ENCODE measurements at places on chromosomes 2 and 18. TPM values are rescaled to one million over a fixed set of nuclear protein-coding genes. Genes with fewer than 3 reads are reported as not detected.
A peak's percentile ranks its signal among the peaks of the same experiment; 100 is the strongest.

GRCh38 chr2:184558713-184559464, 39.4 kb upstream of the ZNF804A start:
- peak; percentile 11 for DNase-seq

GRCh38 chr18:77068321-77069312, 64.0 kb downstream of the MBP start:
- no peak for DNase-seq

DNA sequence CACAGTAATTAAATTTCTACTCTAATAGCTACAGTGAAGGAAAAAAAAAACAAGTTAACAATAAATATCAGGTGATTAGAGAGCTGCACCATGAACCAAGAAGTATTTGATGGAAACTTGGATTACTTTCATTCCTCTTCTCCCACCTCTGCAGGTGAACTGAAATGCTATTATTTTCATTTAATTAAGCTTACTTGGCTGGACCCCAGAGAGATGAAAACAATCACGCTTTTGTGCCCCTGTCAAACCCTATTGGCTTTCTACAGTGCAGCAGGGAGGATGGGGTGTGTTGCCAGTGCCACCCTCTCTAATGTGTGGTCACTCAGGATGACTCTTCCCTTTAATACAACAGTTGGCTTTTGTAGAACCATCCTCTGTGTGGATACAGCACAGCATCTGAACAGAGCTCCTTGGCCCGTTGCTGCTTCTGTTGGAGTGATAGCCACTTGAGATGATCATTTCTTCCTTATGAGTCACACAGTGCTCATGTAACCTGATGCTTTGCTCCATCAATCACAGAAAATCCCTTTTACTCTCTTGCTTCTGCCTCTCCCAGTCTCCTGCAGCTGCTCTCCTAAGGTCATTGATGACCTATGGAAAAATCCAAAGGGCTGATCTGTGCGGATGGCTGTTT, 5.5 kb upstream of the ARL4C start:
- peak; percentile 97 for DNase-seq

Gene SPP2
- not detected for total RNA-seq

DNA sequence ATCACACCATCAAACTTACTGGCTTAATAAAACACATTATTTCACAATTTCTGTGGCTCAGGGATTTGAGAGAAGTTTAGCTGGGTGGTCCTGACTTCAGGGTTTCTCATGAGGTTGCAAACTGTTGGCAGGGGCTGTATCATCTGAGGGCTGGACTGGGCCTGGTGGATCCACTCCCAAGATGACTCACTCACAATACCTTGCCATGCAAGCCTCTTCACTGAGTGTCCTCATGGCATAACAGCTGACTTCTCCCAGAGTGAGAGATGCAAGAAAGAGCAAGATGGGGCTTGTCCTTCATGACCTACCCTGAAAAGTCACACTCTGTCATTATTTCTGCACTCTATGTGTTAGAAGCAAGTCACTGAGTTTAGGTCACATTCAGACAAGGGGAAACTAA, 73.8 kb downstream of the AQP4 start:
- DNase-seq, result no peak

- DNase-seq, result no peak
Measured at GRCh38 chr2:177270531-177270930, 6.0 kb upstream of the NFE2L2 start.

Gene KCNK3
- 0.05 TPM for total RNA-seq

Gene C2orf66
- 0.26 TPM for total RNA-seq

DNA sequence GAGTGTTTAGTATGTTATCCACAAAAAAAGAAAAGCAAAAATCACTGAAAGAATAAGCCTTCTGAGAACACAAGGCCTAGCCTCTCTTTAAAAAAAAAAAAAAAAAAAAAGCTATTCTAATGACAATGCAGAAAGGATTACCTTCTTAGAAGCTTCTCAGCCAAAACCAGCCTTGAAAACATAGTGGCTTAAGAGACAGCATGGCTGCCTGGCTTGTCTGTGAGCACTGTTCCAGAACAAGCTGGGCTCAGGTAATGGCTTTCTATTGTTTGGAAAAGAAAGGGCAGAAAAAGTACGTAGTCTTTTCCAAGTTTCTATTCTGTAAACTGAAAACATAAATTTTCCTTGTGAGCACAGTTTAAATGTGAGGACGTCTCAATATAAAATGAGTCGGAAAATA, 119.5 kb downstream of the MAP3K20 start:
- no peak for DNase-seq

GRCh38 chr2:207561386-207562080, 31.8 kb downstream of the CREB1 start:
- no peak for DNase-seq

Gene CASP10
- 3.2 TPM for total RNA-seq

GRCh38 chr2:203578759-203579643, 43.9 kb upstream of the RAPH1 start:
- DNase-seq, result peak; percentile 59

Gene OTOF
- total RNA-seq, result 2.1 TPM

Gene LYPD6
- total RNA-seq, result 40.4 TPM

Gene ECEL1
- total RNA-seq, result not detected

- DNase-seq, result peak; percentile 21
Measured at GRCh38 chr18:32730620-32731091, 42.2 kb downstream of the KLHL14 start.

GRCh38 chr2:168255866-168256265, 8.5 kb upstream of the STK39 start:
- no peak for DNase-seq

GRCh38 chr2:120440521-120441350, 94.8 kb downstream of the INHBB start:
- DNase-seq, result no peak

- DNase-seq, result no peak
Measured at GRCh38 chr18:60649107-60649506, 276.5 kb upstream of the MC4R start.

Gene C2orf68
- total RNA-seq, result 27.2 TPM

GRCh38 chr18:31876707-31877106, 66.2 kb downstream of the TRAPPC8 start:
- no peak for DNase-seq

- DNase-seq, result no peak
Measured at GRCh38 chr2:7004636-7005035, 87.4 kb downstream of the RNF144A start.

DNA sequence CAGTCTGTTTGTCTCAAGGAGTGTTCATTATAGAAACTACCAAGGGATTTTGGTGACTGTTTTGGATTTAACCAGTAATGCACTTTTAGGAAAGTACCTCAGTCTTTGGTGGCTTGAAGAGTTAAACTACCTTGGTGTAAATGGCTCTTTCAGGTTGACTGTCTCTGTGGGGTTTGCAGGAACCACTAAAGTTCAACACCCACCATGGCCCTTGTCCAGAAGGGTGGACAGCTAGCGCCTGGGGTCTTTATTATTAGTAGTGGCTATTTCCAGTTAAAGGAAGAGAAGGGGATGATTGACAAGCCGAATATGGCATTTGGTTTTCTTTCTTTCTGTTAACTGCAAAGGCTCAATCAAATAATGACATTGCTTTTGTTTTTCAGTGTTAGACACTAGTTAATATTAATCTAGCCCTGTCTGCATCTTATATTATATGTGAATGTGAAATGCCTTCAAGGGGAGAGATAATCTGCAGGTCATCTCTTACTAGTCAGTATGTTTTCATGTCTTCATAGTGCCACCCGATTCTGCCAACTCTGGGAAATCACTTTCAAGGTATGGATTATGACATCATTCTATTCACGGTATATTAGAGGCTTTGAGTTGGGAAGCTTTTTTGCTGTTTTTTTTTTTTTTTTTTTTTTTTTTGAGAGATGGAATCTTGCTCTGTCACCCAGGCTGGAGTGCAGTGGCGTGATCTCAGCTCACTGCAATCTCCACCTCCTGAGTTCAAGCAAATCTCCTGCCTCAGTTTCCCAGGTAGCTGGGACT, 56.4 kb downstream of the MAP4K4 start:
- DNase-seq, result no peak

Gene CRYGC
- total RNA-seq, result not detected

Gene PHLPP1
- total RNA-seq, result 6.4 TPM

DNA sequence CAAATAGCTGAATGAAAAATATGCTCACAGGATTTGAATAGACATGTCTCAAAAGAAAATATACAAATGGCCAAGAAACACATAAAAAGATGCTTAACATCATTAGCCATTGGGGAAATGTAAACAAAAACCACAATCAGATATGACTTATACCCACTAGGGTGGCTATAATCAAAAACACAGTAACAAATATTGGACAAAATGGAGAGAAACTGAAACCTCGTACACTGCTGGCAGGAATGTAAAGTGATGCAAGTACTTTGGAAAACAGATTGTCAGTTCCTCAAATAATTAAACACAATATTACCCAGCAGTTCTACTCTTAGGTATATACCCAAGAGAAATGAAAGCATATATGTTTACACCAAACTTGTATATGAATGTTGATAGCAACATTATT, 213.0 kb downstream of the PHLPP1 start:
- DNase-seq, result no peak

Gene ASXL2
- 9.6 TPM for total RNA-seq

Gene MOGAT1
- not detected for total RNA-seq

Gene SP9
- 0.74 TPM for total RNA-seq

GRCh38 chr2:202790676-202791075, 80.9 kb downstream of the ICA1L start:
- DNase-seq, result peak; percentile 9

DNA sequence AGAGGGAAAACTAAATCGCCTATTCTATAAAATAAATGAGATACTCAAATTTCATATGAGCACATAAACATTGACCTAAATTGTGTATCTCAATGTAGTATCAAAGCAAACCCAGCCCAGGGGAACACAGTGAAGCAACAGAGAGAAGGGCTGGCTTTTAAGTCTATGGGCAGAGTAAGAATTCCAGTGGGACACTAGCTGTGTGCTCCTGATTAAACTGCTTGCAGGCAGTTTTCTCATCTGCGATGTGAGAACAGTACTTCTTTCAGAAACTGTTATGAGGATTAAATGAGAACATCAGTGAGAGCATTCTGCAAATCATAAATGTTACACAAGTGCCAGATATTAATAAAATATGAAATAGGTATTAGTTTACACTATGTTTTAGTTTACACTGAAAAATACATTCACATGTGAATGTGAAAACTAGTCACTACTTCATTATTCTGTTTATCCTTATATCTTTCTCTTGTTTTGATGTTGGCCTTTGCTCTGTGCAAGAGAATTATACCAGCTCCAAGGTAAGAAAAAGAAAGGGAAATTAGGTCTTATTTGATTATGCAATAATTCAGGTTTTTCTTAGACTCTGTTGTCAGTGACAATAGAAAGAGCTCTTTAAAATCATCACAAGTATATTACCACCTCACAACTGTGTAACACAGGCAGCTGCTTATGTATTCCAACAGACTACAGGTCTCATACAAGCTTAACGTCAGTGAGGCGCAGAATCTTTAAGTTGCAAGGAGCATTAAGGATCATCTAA, 47.5 kb downstream of the GAREM1 start:
- no peak for DNase-seq

Gene C2orf80
- not detected for total RNA-seq

DNA sequence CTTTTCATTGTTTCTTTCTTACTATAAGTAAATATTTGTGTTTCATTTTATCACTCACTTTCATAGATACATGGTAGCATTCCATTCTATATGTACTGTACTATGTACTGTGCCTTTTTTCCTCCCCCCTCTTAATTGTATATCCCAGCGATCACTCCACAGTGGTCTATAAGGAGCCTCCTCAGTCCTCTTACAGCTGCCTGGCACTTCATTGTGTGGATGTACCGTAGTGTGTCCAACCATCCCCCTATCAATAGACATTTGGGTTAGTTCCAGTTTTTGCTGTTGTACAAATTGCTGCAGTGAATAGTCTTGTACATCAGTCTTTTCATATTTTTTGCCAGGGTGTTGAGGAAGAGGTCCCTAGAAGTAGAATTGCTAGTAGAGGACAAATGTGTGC, 21.4 kb upstream of the DRC1 start:
- no peak for DNase-seq

DNA sequence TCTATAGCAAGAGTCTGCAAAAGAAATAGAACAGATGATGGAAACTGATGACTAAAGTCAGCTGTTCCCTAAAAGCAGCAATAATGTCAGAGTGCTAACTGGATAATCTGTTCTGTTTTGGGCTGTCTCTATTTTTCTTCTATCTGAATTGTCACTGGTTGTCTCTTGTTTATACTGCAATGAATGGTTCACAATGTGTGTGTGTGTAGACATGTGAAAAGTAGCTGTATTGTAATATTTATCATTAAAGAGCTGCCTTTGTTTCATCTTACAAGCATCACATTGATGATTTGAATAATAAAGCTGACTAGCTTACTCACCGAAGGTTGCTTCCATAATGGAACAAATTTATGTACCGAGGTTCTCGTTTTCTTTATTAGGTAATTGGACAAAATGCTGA, 456.0 kb upstream of the ZEB2 start:
- DNase-seq, result no peak

DNA sequence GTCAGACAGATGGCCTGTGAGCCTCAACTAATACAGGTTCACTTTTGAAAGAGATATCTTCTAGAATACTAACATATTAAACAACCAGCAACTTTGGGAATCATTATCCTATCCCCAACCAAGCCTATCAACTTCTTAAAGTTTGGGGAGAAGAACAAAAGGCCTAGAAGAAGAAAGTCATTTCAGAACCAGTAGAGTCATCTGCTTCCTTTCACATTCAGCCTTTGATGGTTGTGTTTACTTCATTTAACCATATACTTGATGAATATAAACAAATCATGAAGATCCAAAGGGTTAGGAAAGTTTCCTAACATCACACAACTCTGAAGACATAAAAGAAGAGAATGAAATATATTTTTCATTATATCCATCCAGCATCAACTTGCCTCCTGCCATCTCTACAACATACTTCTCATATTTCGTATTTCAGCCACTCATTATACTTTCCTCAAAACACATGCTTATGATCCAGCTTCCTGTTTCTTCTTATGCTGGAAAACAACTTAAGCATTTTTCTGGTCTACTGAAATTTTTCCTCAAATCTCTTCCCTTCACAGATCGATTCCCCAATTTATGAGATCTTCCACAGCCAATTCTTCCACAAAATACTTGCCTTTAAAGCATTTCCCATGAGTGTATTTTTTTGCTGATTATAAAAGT, 114.3 kb downstream of the CACNB4 start:
- no peak for DNase-seq

Gene KCNG2
- total RNA-seq, result not detected

Gene SH3BP4
- total RNA-seq, result 56.4 TPM

Gene SLC14A1
- 1.6 TPM for total RNA-seq

DNA sequence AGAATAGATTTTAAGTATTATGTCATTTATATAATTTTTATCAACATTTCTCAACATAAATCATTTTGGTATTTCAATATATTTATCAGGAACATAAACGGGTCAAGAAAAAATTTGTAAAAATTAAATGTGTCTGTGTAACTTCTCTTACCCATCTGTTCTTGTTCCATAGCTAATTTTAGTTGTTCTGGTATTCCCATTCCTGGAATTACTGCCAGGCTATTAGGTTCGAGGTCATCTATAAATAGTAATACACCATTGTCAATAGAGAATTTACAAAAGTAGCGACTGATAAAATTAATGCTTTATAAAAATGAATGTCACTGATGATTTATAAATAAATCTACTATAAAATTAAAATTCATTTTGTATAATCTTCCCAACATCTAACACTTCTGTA, 21.5 kb downstream of the SFT2D3 start:
- DNase-seq, result no peak

All from A172 (cell line).